ENCODE measurements at places on chromosomes 1 and 21.
A peak's percentile ranks its signal among the peaks of the same experiment; 100 is the strongest.

DNA sequence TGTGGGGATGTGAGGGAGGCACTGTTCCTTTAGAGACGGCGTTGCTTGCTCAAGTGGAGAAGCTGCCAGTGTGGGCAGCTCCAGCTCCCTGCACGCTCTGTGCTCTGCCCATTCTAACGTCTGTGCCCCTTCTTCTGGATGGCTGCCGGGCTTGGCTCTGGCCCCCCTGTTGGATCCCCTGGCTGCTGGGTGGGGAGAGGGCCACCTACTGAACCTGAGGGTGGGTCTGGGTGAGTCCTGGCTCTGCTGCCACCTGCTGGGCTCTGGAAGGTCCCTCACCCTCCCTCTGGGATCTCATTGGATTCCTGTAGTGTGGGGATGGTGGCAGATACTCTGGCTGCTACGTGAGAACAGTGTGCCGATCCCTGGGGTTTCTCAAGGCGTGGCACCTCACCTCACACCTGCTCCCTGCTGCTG, 5.0 kb downstream of the PFKL start:
- DNase-seq = peak; percentile 9

GRCh38 chr1:2468041-2468472, 8.0 kb upstream of the PLCH2 start:
- DNase-seq = no peak

- no peak for DNase-seq
Observed at GRCh38 chr21:36450511-36450910, 29.4 kb downstream of the CLDN14 start.

- DNase-seq = no peak
Observed at GRCh38 chr1:59138402-59138801, 158.5 kb upstream of the FGGY start.

- no peak for DNase-seq
Observed at GRCh38 chr1:95953015-95953414, 719.0 kb downstream of the RWDD3 start.

- DNase-seq = no peak
Observed at GRCh38 chr1:25205786-25206185, 26.5 kb downstream of the SYF2 start.

DNA sequence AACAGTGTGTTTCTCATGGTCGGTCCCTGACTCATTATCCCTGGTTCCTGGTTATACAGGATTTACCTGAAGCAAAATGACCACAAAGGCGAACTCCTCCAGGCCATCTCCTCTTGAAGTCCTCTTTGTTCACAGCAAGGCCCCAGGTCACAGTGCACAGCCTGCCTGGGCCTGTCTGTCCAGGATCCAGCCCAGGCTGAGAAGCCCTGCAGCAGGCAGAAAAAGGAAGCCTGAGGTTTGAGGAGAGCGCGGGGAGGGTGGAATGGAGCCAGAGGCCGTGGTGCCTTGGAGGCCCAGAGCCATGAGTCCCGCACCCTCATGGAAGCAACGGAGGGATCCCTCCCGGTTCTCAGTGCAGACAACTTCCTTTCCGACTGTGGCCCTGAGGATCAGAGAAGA, 136.8 kb upstream of the IRF2BP2 start:
- DNase-seq = no peak

DNA sequence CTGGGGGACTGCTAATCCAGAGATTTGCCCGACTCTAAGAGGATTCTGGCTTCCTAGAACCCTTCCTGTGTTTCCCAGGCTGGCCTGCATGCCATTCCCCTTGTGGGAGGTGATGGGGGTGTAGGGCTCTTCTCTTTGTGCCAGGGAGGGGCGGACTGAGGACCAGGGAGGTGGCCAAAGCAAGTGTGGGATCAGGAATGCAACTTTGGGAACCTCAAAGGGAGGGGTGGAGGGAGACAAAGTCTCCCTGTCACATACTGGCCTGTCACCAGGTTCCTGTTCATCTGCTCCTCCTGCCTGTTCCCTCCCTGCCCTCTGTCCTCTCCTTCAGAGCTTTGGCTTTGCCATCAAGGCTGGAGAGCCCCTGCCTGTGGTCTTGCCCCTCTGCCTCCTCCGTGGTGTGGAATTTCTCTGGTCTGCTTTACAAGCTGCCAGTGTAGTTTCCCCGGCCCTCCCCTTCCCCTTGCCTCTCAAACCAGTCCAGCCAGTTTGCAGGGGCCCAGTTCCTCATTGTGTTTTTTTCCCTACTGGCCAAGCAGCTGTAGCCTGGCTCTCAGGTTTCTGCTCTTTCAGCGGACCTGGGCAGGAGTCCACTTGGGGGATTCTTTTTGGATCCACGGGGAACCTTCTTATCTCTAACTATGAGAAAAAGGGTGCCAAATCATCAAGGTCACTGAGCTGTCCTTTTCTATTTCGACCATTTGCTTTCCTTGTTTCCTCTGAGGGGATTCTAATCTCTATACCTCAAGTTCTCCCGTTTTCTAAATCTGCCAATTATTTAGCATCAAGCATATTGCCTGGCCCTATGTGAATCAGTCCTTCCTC, 1.8 kb downstream of the CGN start:
- no peak for DNase-seq

DNA sequence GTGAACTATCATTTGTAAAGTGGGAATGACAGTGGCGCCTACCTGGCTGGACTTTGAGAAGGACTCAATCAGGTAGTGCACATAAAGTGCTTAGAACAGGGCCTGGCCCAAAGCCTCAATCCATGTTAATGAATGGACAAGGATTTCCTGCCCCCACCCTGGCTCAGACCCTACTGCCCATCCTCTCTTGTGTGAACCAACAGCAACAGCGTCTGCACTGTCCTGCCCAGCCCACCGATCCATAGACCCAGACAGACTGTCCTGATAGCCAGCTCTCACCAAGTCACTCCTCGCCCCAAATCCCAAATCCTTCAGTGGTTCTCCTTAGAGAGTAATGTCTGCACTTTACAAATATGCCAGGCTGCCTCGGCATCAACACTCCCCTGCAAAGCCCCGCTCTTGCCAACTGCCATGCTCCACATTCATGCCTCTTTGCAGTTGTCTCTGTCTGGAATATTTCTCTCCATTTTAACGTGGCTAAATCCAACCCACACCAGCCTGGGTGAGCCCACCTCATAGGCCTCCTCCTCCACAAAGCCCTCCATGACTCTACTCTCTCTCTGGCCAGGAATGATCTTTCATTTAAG, 157.6 kb upstream of the EDN2 start:
- no peak for DNase-seq

DNA sequence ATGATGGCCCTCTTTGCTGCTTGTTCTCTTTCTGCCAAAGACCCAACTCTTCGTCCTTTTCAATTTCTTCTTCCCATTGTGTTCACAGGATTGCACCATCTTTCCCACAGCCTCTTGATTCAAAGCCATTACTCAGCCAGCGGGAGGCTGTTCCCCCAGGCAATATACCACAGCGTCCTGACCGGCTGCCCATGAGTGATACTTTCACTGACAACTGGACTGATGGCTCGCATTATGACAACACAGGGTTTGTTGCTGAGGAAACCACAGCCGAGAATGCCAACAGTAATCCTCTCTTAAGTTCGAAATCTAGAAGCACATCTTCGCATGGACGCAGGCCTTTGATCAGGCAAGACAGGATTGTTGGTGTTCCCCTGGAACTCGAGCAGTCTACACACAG, 167.4 kb downstream of the LRRC40 start:
- no peak for DNase-seq

GRCh38 chr1:217921126-217921904, 290.2 kb downstream of the SPATA17 start:
- DNase-seq = no peak

- DNase-seq = no peak
Observed at GRCh38 chr1:8496473-8496872, 178.6 kb downstream of the SLC45A1 start.
